Left kidney (tissue), 8 donors: ENCODE measurements at places on chromosomes 1 and 21. TPM values are rescaled to one million over a fixed set of nuclear protein-coding genes. Genes with fewer than 3 reads are reported as not detected.

Gene LY9
- polyA plus RNA-seq: 0.32 TPM

GRCh38 chr1:184843732-184844495 lies 89.3 kb upstream of the EDEM3 start:
- DNase-seq: no peak

GRCh38 chr1:110490791-110491451 lies 28.1 kb downstream of the KCNA10 start:
- DNase-seq: no peak

GRCh38 chr1:243968413-243968812 lies 82.7 kb upstream of the ZBTB18 start:
- DNase-seq: no peak
